ENCODE measurements at places on chromosomes 5 and 9.

GRCh38 chr5:51381761-51382474 is 1.3 kb upstream of the ISL1 start:
- DNase-seq, result no peak

- DNase-seq, result no peak
Observed at GRCh38 chr5:66993448-66993847, 203.2 kb downstream of the CD180 start.

GRCh38 chr5:105392122-105392709 is 1829.6 kb upstream of the NUDT12 start:
- DNase-seq, result no peak

- no peak for DNase-seq
Observed at GRCh38 chr5:168260353-168261226, 30.9 kb upstream of the WWC1 start.

GRCh38 chr9:36092509-36093215 is 43.9 kb upstream of the GLIPR2 start:
- DNase-seq, result peak; percentile 45

GRCh38 chr5:53425687-53426511 is 54.5 kb upstream of the FST start:
- DNase-seq, result no peak

DNA sequence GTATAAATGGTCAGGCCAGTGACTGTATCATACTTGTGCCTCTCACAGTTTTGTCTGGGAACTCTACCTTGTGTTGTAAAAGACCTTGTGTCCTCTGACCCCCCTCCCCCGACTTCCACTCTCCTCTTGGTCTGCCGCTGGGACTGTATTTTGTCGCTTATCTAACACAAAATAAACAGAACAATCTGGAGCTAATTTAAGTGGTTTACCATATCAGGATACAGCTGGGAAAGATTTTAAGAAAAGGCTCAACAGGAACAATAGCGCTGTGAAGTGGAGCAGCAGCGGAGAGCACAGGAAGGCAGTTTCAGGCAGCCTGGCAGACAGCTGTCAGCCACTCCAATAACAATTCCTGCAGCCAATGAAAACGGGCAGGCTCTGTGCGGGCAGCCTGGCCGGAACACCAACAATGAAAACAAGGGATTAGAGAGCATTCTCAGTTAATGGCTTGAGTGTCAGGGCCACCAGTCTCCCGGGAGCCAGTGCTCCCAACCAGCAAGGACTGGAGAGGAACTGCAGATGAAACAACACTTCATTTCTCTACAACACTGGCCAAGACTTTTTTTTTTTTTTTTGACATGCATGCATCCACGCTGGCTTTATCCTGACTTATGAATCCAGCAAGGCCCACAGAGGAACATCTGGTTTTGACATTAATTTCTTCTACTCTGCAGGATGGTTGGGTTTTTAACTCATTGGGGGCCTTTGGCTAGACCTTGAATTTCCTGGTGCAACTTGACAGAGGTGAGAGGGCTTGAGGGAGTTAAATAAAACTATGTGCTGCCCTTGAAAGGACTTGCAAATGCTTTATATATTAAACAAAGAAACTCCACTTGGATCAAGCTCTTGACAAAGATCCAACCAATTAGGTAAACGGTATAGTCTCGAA is 76.7 kb downstream of the ARSB start:
- no peak for DNase-seq

DNA sequence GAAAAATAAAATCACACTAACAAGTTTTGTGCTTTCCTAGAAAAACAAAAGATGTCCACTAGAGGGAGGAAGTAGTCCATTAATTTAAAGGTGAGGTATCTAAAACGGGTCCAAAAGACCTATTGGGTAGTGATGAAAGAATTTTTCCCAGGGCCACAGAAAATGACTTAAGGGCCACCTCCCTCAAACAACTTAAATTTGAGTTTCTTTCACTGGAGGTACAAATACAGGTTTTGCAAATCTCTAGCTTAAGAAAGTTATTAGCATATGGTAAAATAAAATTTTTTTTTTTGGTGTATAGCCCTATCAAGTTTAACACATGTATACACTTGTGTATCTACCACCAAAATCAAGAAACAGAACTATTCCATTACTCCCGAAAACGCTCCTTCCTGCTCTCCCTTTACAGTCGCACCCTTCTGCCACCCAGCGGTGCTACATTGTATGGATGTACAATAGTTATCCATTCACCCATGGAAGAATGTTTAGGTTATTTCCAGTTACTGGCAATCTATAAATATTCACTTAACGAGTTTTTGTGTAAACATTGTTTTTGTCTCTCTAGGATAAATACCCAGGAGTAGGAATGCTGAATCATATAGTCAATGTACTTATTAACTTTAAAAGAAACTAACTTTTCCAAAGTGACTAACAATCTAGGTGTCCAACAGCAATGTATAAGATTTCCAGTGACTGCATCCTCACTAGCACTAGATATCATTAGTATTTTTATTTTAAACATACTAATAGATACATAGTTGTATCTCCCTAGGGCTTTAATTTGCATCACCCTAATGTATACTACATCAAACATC is 21.9 kb downstream of the DEPDC1B start:
- peak; percentile 7 for DNase-seq

- no peak for DNase-seq
Observed at GRCh38 chr9:136977649-136978072, 357 bp downstream of the PTGDS start.

GRCh38 chr5:158398360-158399201 is 539.6 kb upstream of the CLINT1 start:
- DNase-seq, result no peak

DNA sequence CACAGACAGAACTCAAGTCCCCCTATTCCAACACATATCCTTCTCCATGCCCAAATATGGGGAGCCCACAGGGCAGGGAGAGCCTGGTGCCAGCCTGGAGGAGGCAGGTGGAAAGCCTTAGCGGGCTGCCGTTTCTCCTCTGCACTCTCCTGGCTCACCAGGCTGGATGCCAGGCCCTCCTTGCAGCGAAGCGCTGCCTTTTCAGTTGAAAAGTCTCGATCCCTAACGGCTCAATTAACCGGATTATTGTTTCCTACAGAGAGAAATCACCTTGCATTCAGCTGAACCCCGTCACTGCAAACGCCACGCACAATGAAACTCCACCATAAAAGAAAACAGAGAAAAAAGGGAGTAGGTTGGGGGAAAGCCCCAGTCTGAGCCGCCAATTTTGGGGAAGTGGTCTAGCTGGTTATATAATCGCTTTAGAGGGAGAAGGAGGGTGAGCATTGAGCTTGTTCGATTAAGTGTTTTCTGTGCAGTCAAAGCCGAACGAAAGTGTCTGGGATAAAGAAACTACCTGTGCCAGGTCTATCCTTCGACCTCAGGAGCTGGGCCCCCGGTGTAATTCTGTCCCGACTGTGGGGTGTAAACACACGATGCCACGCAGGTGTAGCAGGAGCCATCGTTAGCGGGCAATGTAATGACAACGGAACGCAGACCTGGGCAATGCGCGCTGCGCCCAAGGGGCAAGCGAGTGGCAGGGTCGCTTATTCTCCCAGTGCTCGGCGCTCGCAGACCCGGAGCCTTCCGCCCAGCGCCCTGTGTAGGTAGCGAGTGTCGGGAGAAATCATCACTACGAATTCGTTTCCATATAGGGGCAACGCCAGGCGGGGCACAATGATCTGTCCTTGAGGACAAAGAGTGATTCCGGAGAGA is 3.8 kb downstream of the BARHL1 start:
- DNase-seq, result no peak

DNA sequence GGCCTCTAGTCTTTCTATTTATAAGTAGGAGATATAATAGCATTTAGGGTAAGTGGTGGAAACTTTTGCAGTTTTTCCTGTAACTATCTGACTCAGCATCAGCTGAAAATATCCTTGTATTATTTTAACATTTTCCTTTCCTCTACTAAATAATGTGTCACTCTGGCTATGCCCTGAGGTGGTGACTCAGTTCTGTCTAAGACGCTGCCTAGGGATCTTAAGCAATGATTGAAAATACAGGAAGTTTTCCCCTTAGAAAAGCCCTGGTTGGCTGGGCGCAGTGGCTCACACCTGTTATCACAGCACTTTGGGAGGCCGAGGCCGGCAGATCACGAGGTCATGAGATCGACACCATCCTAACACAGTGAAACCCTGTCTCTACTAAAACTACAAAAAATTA is 9.3 kb upstream of the EDIL3 start:
- DNase-seq, result no peak

DNA sequence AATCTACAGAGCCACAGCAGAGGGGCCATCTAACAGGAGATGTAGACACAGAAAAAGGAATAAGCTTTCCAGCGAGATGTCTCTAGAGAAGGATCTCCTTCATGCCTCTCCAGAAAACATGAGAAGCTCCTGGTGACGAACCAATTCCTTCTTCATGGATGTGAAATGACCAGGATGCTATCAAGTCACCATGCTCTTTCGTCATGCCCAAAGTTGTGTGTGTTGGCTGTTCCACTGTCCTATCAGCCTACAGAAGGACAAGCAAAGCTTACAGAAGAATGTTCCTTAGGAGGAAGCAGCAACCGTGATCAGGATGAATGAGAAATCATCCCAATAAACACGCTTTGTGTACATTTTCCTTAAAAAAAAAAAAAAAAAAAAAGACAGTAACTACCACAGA is 54.4 kb downstream of the ALDH7A1 start:
- no peak for DNase-seq

GRCh38 chr5:143036146-143036927 is 266.2 kb downstream of the ARHGAP26 start:
- DNase-seq, result no peak

GRCh38 chr9:107710546-107710945 is 221.0 kb upstream of the KLF4 start:
- no peak for DNase-seq

GRCh38 chr5:131377785-131378325 is 114.0 kb downstream of the CDC42SE2 start:
- no peak for DNase-seq

DNA sequence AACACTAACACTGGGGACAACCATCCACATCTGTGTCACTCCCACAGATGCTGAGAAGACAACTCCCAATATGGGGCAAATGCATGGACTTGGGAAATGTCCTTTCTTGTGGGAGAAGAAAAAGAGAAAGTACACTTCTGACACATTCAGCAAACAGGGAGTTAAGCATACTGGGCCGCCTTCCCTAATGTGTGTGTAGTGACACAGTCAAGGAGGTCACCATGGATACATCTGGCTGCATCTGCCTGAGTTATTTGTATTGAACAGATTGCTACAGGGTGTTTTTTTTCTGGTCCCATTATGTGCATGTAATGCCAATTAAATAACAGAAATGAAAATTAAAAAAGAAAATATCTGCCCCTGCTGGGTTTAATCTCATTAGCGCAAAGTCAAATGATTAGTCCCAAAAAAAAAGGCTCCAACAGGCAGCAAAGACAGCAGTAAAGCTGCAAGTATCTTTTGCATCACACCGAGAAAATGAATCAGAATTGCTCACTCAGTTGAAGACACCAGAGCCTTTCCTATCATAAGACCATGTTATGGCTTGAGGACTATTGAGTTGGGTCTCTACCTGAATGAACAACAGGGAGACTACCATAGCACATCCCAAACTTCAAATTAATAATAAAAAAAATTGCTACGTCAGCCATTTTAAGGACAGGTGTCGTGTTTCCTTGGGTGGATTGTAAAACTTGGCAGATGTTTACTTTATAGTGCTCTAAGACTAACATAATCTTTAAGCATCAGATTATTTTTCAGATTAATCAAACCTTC is 395.9 kb downstream of the DTWD2 start:
- no peak for DNase-seq

DNA sequence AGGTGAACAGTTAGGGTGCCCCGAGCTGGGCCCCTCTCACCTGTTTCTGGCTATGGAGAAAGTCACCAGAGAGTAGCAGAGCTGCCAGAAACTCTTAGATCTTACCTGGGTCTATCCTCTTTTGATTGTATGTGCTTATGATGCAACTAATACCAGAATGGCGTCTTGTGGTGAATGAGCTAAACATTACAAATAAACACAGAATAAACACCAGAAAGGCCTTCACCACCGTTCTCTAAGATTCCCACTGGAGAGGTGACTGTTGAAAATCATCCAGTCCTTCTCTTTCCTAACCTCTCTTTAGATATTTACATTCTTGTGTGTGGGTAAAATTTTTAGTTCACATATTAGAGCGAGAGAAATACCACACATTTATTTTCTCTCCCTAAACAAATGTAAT is 241.7 kb upstream of the GAS1 start:
- DNase-seq, result no peak
